ENCODE measurements at places on chromosomes 7 and 10.

GRCh38 chr10:48232717-48233447 lies 41.6 kb downstream of the FRMPD2 start:
- DNase-seq = no peak

DNA sequence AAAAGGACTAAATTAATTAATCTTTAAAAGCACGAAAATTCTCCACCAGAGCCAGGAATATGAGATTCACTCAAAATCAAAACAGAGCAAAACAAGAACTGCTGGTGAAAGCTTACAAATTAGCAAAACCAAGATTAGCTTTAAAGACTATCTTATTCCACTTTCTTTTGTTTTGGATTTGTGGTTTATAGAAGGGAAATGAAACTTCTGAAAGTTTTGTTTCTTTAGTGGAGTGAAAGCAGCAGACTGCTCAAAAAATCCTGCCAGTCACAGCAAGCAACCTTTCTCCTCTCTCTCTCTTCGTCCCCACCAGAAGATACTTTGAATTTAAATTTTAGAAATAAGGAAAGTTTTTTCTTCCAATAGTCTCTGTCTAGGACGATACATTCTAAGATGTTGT lies 7.8 kb downstream of the ACTA2 start:
- DNase-seq = no peak

- DNase-seq = no peak
These were observed 30.7 kb downstream of the HTRA1 start for GRCh38 chr10:122492006-122492405.

- DNase-seq = peak; percentile 61
These were observed 2.7 kb downstream of the MXI1 start for GRCh38 chr10:110209926-110210673.

- DNase-seq = no peak
These were observed 1472.6 kb upstream of the CELF2 start for GRCh38 chr10:9545073-9545472.

DNA sequence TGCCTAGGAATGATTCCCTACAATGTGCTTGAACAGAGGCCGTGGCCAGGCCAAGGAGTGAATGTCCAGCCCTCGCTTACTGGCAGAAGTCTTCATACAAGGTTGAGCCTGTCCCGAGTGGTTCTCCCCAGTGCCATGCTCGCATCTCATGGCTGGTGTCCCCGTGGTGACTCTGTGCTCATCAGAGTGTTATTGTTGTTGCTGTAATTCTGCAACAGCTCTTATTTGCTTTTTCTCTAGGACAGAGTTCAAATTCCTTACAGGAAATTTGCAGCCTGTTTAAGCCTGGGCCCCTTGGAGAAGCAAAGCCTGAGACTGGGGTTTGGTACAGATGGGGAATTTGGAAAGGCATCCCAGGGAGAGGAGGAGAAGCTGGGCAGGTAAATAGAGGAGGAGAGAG lies 157.7 kb upstream of the PRR15 start:
- no peak for DNase-seq

- DNase-seq = no peak
These were observed 152.7 kb upstream of the AUTS2 start for GRCh38 chr7:69445541-69445940.

DNA sequence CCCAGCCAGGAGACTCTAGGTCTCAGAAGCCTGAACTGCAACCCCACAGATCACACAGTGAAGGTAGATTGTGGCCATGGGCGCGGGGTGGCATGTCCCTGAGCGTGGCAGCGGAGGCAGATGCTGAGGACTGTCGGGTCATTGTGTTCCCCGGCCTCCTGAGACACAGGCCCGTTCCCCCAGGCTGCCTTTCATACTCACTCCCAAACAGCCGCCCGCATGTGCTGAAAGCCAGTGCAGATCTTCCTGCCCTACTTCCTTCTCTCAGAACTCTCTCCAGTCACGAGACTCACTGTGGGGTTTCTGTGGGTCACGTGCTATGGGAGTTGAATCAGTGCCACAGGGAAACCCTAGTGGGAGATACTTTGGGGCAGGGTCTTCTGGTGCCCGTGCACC lies 48.0 kb downstream of the ZNF467 start:
- no peak for DNase-seq

DNA sequence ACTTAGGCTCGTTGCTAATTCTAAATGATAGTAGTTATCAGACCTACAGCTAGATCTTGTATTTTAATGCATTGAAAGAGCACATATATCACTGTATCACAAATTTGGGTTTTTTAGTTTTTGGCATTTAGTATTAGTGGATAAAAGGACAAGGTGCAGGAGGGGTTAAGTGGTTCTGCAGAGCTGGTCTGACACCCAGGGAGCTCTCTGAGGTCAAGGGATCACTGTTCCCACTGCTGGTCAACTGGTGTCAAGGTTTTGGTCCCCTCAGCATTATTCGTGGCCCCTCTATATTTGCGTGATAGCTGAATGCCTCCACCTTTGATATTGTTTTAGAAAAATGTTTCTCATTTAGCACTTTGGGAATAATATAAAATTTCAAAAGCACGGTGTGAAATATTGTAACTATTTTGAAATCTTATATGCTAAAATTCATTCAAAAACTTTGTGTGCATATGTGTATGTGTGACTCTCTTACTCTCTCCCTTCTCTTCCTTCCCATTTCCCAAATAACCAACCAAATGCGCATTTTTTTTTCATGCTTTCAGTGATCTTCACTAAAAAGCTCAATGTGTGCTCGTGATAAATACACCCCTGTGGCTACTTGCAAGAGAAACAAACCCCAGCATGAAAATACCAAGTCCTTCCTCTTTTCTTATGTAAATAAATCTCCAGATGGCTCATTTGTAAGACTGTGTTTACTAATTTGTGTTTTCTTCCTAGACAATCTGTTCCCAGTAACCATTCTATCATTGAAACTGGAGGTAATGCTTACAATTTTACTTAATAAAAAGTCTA lies 309.2 kb downstream of the FGFR2 start:
- DNase-seq = no peak

DNA sequence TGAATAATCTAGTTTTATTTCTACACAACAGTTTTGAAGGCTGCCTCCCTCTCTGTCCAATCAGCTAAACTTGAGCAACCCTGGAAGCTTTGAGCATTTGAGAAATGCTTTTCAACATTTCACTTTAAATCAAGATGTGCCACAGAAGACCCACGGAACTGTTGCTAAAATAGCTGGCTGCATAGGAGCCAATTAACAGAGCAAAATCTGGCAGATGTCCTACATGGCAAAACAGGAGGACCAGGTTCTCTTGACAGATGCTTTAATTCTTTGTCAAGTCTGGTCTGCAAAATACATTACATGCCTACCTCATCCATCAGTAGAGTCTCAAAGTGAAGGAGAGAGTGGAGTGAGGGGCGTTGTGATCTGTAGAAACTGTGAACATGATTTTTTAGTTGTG lies 185.9 kb downstream of the DPY19L1 start:
- no peak for DNase-seq

GRCh38 chr10:53843736-53844362 lies 957.2 kb downstream of the PCDH15 start:
- no peak for DNase-seq

DNA sequence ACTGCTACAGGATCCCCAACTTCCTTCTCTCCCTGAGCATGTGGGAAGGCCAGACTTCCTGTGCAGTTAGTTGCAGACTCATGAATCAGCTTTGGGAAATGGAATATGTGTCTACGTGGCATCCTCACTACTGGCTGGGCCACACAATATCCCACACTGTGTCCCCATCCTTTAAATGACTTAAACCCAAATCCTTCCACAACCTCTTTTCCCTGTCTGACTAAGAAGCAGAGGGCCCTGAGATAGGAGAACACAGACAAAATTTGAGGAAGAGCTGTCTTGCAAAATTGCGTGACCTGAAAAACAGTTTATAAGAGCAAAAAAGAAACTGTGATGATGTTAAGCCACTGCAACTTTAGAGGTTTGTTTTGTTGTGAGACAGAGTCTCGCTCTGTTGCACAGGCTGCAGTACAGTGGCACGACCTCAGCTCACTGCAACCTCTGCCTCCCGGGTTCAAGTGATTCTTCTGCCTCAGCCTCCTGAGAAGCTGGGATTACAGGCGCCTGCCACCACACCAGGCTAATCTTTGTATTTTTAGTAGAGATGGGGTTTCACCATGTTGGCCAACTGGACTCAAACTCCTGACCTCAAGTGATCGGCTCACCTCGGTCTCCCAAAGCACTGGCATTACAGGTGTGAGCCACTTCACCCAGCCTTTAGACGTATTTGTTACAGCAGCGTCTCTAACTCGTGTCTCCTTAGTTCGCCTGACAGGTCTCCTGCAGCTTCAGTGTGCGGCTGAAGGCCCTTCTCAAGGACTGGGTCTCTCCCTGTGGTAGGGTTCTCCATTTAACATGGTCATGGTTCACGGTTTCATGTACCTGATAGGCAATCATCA lies 46.9 kb upstream of the SFMBT2 start:
- DNase-seq = no peak

DNA sequence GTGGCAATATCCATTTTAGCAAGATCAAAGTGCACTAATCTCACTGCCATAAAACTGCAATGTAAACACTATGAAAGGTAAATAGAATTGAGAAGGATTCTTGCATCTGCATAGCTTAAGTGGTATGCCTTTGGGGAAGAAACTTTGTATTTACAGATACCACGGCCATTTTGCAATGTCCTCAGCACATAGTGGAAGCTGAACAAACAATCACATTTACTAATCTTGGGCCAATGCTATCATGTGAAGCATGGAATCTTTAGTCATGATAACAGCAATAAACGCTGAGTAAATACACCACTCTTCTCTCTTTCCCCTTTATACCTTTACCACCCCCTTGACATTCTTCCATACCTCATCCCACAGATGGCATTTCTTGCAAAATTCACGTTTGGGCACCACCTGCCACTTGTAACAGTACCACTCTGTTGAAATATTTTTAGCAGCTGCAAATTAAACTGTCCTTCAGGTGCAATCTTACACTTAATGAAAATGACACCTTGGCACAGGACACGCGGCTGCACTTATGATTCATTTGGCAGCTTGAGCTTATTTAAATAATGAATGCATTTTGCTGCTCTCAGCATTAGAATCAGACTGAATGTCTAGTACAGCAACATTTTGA lies 171.8 kb downstream of the SEMA3A start:
- DNase-seq = no peak

DNA sequence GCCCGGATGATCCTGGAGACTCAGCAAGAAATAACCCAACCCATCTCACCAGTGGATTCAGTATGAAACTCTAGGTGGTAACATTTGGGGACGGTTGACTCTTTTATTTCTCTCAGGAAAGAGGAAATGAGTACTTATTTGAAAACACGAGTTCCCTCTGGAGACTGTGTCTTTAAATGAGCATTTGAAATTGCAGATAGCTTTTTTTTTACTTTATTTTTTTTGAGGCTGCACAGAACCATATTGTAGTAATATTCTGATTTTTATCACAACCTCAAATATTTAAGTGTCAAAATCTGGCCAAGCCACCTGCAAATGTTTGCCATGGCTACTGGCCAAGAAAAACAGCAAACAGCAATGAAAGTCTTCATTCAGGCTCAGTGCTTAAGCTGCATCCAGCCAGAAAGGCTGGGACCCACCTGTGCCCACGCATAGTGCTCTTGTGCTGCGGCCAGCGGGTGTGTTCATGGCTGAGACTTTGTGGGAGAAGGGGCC lies 160.8 kb downstream of the CREB5 start:
- DNase-seq = no peak

DNA sequence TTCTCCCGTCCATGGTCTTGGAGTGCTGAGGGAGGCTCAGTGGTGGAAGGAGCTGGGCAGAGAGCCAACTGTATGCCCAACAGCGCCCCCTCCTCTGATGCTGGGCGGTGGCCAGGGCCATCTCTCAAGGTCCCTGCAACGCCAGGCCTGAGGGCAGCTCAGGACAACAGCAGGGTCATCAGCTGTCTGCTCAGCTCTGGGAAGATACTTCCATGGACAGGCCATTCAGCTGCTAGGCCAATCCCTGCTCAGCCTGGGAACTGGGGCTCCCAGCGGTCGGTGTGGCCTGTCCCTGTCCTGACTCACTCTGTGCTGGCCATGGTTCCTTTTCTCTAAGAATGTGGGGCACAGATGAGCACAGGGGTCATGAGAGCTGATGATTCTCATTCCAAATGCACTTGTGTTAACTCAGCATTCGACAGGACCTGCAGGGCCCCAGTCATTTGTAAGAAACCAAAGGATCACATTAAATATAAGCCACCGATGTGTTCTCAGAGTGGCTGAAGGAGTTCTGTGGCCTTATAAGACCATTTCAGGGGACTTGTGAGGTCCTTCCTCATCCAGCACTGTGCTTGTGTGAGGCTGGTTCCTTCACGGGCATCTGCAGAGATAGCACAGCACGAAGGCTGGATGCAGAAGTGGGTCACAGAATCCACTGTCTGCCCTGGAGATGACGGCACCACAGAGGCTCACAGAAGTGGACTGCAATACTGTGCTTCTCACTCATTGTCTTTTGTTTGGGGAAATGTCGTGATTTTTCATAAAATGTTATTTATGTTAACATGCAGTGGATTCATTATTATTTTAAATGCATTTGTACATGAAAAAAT lies 73.0 kb downstream of the ADCY1 start:
- no peak for DNase-seq

DNA sequence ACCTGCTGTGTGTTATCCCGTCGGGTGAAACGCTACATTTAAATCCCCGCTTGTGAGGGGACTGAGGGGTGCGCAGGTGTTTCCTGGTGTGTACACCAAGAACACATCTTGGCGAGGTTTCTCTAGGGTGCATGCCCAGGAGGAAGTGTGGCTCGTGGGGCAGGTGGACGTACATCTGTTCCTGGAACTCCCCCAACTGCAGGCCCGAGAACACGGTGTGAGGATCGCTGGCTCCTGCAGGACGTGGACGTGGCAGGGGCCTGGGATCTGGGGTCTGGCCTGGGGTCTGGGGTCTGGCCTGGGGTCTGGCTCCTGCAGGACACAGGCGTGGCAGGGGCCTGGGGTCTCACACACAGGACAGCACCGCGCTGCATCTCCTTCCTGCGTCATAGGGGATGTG lies 10.1 kb downstream of the KNDC1 start:
- DNase-seq = no peak

GRCh38 chr10:124149189-124150042 lies 56.0 kb upstream of the CHST15 start:
- DNase-seq = no peak

GRCh38 chr10:121981346-121981745 lies 6.3 kb upstream of the NSMCE4A start:
- no peak for DNase-seq

- no peak for DNase-seq
These were observed 7.8 kb downstream of the RNF216 start for GRCh38 chr7:5773661-5774086.

DNA sequence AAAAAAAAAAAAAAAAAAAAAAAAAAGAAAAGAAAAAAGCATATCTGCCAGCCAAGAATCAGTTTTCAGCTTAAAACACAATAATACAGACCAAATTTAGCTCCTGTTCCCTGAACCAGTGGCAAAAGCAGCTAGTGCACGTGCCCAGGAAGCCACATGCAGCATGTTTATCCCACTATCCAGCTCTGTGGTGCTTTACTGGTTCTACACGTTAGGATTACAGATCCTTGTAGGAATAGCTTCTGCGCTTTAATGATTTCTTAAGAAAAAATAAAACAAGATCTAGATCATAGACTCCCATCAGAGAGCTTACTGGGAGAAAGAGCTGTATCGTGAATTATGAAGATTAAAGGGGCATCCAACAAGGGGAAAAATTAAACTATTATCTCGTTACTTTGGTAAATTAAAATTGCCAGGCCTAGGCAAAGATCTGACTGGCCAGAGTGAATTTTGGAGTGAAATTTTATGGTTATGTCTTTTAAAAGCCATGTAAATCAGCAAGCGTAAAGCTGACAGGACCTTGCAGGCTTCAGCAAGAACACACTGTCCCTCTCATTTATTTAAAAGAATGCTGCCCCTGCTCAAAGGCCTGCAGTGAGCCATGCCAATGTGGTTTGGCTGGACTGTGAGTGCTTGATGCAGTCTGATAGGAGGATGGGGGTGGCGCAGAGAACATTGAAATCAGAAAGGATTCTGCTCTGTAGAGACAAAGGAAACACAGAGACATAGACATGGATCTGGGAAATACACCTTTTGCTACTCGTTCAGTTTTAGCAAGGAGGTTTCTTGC lies 177.3 kb upstream of the PHYHIPL start:
- DNase-seq = no peak
